ENCODE measurements at places on chromosomes 13 and 19.

- DNase-seq: no peak
Measured at GRCh38 chr13:33310245-33311038, 24.9 kb upstream of the STARD13 start.

DNA sequence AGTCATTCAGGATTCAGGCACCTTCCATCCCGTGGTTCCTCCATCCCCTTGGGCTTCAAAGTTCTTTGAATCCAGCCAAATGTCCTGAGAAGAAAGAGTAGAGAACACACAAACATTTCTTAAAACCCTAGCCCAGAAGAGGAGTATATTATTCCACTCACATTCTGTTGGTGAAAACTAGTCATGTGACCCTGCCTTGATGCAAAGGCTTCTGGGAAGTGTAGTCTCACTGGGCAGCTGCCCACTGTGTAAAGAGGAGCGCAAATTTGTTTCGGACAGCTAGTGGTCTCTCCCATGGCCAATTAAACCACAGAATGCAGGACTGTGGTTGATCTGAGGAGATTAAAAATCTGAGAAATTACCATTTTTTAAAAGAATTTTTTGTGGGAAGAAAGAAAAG is 304.4 kb downstream of the SUCLA2 start:
- no peak for DNase-seq

GRCh38 chr13:91719033-91719432 is 320.6 kb downstream of the GPC5 start:
- DNase-seq: no peak

DNA sequence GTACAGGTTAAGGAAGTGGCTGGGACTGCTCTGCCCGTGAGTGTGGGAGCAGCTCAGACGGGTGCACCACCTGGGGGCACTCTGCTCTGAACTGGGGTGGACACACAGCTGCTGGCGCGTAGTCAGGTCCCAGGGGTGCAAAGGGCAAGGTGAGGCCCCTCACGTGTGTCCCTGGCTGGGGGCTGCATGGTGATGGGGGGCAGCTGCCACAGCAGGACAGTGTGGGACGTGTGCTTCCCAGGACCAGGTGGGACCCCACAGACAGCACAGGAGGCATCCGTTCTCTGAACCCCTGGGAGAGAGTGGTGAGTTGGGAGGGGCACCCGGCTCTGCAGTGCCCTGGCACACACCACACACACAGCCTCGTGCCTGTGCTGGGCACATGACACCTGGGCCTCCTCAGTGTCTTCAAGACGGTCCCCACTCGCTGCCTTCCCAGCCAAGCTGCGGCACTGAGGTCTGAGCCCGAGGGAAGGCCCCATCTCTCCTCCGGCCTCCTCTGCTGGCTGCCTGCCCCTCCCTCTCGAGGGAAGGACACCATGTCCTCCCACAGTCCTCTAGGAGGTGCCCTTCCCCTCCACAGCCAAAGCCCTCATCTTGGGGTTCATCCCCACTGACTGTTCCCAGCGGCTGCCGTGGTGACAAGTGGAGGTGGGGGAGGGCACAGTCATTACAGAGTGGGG is 24.7 kb downstream of the CILP2 start:
- DNase-seq: no peak

DNA sequence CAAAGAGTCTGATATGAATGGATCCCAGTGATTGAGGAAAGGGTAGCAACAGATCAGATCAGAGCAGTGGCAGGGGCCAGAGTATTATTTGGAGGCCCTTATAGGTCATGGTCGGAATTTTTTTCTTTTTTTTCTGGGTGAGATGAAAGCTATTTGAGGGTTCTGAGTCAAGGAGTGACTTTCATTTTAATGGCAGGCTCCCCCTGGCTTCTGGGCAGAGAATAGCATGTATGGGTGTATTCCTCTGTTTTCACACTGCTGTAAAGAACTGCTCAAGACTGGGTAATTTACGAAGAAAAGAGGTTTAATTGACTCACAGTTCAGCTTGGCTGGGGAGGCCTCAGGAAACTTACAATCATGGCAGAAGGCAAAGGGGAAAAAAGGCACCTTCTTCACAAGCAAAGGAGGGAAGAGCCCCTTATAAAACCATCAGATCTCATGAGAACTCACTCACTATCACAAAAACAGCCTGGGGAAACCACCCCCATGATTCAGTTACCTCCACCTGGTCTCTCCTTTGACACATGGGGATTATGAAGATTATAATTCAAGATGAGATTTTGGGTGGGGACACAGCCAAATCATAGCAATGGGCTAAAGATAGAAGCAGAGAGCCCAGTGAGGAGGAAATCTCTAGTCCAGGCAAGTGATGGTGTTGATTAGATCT is 3.0 kb upstream of the SLC6A16 start:
- no peak for DNase-seq

- DNase-seq: no peak
Measured at GRCh38 chr13:29106651-29107050, 286.5 kb downstream of the MTUS2 start.

GRCh38 chr13:48726711-48727110 is 73.0 kb downstream of the CYSLTR2 start:
- DNase-seq: no peak

DNA sequence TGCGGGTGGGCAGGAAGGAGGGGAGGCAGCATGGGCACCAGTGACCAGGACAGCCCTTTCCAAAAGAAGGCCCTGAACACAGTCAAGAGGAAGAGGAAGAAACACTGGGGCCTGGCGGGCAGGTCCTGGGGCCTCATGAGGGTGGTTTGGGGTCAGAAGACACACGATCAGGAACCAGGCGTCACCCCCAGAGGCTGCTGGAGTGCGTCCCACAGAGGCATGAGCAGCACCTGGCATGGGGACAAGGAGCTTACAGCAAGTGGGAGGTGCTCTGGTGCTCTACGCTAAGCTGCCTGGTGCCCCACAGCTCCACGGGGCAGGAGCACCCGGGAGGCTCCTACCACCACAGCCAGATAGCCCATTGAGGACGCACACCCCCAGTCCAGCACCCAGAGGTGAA is 20.0 kb downstream of the ELL start:
- DNase-seq: no peak

DNA sequence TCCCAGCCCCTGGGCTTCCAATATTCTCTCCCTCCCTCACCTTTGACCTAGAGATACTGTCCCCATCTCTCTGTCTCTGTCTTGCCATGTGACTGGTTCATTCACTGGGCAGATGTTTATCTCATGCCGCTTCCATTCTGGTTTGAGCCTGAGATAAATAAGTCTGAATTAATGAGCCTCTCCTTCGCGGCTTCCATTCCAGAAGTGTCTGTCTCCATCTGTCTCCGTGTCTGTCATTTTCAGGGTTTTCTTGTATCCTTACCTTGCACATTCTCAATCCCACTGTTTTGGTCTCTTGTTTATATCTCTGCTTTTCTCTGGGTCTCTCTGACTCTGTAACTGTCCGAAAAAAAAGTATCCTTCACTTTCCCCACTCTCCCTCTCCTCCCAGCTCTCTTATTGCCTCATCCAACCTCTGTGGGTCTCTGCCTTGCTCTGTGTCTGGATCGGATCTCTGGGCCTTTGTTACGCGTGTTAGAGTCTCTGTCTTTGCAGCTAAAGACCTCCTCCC is 4.3 kb downstream of the SPHK2 start:
- DNase-seq: no peak

Measured in stimulated activated CD4-positive, alpha-beta T cell treated with anti-CD3 and anti-CD28 coated beads, Interleukin-12 subunit alpha, Interleukin-12 subunit beta, amount 100 ng/mL, for 24 hours (primary cell).